Activated T-helper 1 cell treated with Interleukin-2 at 50 U/mL for 16 hours (primary cell): ENCODE measurements at places on chromosomes 2 and 18.

DNA sequence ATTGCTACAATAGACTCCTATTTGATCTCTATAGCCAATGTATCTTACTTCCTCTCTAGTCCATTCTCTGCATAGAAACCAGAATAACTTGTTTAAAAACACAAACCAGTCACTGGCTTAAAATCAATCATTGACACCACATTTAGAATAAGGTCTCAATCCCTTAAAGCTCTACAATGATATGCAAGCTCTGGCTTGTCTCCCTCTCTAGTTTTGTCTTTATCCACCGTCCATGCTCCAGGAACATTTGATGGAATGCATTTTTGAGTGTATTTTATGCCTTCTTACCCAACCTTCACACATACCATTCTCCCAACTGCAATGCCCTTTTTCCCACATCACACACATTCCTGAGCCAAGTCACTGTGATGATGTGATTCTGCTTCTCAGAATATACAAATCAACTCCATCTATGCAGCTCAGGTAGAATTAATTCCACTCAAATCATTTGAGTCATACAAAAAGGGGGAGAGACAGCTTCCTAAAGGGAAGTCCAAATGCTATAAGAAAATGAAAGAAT is 1107.2 kb downstream of the DPP10 start:
- no peak for DNase-seq

DNA sequence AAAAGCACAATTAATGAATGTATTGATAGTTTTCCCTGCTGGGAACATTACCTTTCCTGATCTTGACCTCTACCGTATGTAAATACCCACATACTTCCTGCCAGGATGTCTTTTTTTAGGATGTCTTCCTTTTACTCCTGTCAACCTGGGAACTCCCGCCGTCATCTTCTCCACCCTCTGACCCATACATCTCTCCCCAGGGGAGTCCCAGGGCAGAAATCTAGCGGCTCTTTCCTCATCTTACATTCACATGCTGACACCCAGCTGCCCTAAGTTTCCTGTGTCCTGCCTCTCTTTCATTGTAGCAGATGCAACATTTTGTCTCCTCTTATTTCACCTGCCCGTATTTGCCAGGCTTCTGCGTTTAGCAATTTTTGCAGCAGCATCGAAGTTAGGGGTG is 107.8 kb downstream of the CRIM1 start:
- DNase-seq, result no peak

DNA sequence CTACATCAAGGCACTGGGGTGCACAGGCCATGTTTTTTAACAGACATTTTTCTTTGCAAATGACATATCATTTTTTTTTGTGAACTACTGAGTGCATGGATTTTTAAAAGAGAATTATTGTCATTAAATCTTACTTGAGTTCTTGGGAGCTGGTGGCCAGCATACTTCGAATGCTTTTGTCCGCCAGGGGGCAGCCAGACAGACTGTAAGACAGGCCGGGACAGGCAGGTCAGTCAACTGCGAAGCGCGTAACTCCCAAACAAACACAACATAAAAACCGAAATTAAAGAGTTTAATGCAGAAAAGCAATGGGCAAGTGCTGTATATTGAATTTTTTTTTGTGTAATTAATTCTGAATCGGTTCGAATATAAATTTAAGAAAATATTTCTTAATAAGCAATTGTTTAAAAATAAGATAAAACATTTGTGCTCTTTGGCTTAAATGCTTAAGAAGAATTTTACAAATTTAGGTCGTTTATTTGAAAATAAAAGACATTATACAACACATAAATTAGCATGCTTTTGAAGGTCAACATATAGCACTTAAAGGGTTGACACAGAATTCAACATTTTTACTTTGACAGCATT is 142.2 kb upstream of the PXDN start:
- no peak for DNase-seq

- DNase-seq, result no peak
These were observed 237.6 kb downstream of the DYSF start for GRCh38 chr2:71690876-71691475.

- DNase-seq, result no peak
These were observed 231.1 kb downstream of the ANKRD30B start for GRCh38 chr18:14978962-14979535.

DNA sequence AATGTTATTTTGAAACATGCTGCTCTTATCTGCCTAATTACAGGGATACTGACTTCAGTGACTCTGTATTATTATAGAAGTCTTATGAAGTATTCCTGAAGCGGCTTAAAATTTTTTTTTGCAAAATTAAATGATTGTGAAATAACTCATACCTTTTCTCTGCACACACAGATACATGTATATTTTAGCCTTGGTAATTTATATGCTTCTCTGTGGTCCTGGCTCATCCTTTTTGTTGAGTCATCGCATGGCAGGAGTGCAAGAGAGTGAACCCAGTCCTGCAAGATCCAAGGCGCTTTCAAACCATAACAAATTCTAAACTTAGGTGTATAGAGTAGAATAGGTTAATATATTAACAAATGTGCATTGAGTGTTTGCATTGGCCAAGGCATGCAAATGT is 8.6 kb downstream of the CCNT2 start:
- DNase-seq, result no peak

- DNase-seq, result no peak
These were observed 100.2 kb downstream of the STK39 start for GRCh38 chr2:168146892-168147810.

GRCh38 chr2:197280015-197280702 is 30.4 kb downstream of the ANKRD44 start:
- DNase-seq, result no peak

- no peak for DNase-seq
These were observed 10.9 kb downstream of the SH3RF3 start for GRCh38 chr2:109139865-109140396.

DNA sequence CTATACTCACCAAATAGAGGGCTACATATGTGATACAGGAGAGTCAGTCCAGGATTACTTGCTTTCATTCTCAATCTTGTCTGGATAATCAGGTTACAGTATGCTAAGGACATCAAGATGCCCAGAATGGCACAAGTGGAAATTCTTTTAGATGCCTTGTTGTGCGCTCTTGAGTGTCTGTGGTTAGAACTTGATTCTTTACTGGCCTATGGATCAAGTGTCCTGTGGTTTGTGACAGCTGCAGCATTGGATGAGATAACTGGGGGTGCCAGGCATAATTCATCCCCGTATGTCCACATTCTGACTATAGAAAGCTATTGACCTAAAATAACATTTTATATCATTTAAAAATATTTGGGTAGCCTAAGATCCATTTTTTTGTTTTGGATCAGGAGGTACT is 40.1 kb downstream of the CDC42EP3 start:
- no peak for DNase-seq

- no peak for DNase-seq
These were observed 164.9 kb downstream of the SMAD7 start for GRCh38 chr18:48785736-48786454.

- DNase-seq, result no peak
These were observed 253.8 kb downstream of the TGIF1 start for GRCh38 chr18:3703732-3704176.

GRCh38 chr2:66460031-66460430 is 25.1 kb downstream of the MEIS1 start:
- DNase-seq, result no peak

DNA sequence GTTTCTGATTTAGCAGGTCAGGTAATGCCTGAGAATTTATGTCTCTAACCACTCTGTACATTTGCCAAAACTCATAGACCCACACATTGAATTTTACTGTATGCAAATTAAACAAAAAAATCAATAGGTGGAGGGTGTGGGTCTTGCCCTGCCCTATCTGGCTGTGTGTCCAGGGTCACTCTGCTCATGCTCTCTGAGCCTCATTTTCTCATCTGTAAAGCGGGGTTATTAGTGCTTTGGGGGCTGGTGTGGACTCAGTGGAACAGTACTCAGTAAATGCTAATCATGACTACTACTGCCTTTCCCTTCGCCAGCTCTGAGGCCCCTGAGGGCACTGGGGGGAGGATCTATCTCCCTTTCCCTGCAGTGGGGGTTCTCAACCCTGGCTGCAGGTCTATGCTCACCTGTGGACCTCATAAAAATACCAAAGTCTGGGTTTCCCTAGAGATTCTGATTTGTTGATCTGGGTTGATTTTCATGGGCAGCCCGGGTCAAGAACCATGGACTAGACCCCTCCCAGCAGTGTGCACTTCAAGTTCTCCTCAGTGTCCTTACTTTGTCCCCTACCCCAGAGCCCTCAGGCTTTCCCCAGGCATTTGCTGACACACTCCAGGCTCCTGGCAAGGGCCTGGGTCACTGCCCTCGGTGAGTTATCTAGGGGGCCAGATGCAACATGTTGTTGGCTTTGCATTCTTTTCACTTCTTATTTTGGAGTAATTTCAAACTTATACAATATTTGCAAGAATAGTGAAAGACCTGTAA is 27.5 kb downstream of the MTHFD2 start:
- no peak for DNase-seq

DNA sequence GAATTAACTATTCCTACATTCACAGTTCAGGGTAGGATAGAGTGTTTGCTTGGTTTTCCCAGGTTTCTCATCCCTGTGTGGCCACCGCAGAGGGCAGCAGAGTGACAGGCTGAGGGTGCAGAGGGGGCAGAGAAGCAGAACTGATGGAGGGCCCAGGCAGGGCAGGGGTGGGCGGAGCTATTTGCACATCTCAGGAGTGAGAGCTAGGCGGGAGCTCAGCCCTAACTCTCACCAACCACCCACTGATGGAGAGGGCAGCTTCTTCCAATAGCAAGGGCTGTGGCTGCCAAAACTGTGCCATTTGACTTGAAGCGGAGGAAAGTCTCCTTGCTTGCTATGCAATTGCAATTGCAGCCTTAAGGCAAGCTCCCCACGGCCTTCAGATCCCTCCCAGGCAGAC is 12.0 kb upstream of the DARS1 start:
- no peak for DNase-seq

GRCh38 chr2:170013802-170014551 is 164.0 kb upstream of the MYO3B start:
- no peak for DNase-seq

DNA sequence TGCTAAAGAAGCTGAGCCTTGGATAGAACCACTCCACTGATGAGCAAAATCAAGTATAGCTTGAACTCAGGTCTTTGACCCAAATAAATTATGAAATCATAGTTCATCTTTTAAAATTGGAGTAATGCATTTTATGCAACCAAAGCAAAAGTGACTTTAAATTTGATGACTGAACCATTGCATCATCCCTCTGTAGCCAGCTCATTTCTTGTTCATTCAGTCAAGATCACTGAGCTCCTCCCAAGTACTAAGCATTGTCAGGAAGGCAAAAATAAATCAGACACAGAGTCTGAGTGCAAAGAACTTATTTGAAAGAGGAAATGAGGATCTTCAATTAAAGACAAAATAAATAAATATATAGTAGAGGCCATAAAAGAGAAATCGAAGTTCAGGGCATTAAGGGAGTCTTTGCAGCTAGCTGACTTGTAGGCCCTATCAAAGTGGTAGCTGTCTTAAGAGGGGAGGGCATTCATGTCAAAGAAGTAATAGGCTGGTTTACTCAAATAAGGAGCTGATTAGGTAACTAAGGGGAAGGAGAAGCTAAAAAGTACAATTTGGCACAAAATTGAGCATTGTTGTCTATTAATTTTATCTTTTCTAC is 411.8 kb downstream of the MTX2 start:
- DNase-seq, result no peak

DNA sequence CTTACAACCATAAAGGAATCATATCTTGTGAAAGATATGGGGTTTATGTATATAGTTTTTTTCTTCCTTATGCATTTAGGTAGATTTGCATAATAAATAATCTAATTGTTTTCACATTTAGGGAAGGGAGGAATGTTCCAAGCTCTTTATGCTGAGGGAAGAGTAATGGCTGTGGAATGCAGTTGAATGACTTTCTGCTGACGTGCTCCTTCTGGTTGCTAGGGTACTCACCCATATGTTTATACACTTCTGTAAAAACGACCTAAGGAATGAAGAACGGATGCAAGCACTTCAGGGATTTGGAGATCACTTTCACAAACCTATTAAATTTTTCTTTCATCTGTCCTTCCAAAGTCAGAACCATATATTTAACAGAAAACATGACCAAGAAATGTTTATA is 29.2 kb upstream of the PPP4R1 start:
- no peak for DNase-seq

DNA sequence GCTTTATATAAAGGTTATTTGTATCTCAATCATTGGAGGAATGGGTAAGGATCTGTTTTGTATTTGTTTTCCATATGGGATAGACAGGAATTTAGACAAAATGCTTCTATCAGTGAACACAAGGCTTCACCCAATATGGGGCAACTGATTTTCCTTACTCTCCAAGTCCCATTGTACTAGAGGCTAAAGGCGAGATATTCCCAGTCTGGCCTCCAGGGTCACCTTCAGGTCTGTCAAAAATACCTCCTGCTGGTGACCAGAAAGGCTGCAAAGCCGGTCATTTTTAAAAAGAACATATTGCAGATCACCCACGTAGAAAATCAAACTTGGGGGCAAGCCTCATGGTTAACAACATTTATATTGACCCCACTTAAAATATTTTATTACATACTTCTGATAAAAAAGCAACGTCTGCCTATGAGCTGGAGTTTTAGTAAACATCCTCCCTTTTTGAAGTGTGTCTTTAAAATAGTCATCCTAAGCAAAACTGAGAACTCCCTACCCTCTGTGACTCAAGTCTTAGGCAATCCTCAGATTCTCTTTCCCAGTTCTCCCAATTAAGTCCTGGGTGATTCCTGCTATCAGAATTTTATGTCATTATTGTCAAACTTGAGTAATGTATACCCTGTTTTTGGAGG is 276.6 kb downstream of the MREG start:
- DNase-seq, result no peak

- DNase-seq, result no peak
These were observed 876.3 kb downstream of the BCL11A start for GRCh38 chr2:59677158-59677557.

DNA sequence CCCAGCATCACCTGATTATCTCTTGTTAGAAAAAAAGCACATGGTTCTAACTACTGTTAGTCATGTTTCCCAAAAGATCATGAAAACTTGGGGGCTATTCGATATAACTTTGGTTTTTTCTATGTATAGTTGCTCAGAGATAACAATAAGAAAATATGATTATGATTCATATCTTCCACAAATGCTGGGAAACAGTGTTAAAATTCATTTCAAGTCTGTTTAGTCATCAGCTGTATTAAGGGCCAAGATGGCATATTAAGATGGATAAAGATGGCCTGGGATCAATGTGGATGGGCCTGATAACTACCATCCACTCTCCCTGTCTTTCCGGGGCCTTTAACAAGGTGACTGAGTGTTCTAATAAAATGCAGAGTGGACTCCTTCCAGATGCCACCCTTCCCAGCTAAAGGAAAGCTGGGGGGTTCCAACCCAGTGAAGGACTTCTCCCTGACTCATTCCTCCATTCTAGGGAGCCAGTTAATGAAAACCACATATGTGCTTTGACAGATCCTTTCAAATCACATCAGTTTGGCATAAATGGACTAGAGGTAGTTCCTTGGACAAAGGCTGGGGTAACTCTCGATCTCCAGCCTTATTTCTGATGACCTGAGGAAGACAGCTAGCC is 221.6 kb downstream of the VAPA start:
- DNase-seq, result no peak
